ENCODE measurements at places on chromosomes 5 and 9.

- DNase-seq = no peak
These were observed 524.3 kb downstream of the RASEF start for GRCh38 chr9:82538634-82539033.

DNA sequence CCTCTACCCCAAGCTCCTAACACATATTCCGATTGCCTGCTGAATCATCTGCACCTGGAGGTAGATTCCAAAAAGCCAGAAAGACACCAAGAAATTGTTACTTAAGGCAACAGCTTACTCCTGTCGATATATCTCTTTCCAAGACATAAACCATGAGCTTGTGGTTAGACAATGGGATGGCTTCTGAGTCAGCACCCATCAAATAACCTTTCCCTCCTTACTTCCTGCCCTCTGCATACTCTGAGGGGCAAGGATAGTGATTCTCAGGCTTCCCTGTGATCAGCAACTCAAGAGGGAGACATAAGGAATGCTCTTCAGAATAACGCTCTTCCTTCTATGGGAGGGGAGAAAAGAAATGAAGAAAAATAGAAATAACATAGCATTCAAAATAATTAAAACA lies 70.9 kb downstream of the TMEM215 start:
- no peak for DNase-seq

DNA sequence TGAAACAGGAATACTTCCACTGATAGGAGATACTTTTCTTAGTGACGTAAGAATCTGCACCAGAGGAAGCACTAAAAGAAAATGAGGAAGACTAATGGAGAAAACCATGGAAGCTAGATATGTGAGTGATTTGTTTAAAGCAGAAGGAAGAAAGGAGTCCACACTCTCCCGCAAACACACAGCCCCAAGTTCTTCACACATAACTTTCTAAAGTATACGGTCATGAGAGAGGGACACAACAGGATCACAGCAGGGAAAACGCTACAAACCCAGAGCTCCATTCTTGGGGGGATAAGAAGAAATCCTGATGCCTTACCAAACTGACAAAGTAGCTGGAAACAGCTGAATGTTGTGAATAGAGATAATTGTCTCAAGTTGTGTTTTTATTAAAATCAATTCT lies 222.2 kb upstream of the TMEM161B start:
- DNase-seq = no peak

DNA sequence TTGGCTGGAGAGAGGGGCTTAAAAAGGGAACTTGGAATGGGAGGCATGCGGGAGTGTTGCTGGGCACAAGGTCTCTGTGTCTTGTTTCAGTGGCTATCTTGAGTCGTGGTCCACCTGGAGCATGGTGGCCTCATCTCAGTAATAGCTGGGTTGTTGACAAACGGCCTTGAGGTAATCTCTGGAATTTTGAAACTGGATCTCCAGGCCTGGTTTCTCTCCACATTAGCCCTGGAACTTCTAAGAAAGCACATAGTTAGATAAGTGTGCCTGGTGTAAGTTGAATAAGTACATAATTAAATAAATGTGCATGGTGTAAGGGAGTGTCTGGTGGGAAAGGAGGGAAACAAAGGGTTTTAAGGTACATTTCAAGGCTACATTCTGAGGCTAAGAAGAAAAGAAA lies 62.2 kb downstream of the INIP start:
- DNase-seq = no peak

- no peak for DNase-seq
These were observed 21.1 kb downstream of the TNPO1 start for GRCh38 chr5:72837524-72838096.

Measured in activated naive CD8-positive, alpha-beta T cell treated with anti-CD3 and anti-CD28 coated beads, Interleukin-2, amount 50 U/mL, for 16 hours (primary cell).